ENCODE measurements at places on chromosomes 7 and 10.
A peak's percentile ranks its signal among the peaks of the same experiment; 100 is the strongest.

GRCh38 chr10:51620131-51620530 is 79.3 kb downstream of the CSTF2T start:
- no peak for DNase-seq

GRCh38 chr7:106190589-106191330 is 78.6 kb upstream of the SYPL1 start:
- DNase-seq: no peak

DNA sequence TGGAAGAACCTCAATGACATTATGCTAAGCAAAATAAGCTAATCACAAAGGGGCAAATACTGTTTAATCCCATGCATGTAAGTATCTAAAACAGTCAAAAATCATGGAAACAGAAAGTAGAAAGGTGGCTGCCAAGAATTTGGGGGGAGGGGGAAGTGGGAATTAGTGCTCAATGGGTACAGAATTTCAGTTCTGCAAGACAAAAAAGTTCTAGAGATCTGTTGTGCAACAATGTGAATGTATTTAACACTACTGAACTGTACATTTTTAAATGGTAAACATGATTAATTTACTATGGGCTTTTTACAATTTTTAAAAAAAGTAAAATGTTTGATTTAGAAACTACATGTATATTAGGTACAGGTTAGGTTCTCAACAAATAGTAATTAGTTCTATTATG is 11.9 kb downstream of the EZH2 start:
- peak; percentile 68 for DNase-seq

DNA sequence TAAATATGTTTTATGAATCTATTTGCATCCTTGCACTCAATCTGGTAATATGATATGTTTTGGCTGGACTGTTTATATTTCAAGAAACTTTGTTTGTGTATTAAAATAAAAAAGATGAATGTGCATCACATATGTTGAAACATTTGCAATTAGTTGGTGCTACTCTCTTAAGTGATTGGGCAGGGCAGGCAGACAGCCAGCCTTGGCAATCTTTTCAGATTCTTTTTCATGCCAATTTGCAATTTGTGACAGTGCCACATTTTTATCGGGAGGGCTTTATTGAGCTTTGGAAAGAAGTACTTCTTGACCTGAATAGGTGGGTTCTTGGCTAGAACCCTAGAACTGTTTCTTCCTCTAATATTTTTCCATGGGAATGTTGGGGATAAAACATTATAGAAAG is 152.2 kb downstream of the NXPH1 start:
- no peak for DNase-seq

GRCh38 chr7:111735661-111736551 is 173.6 kb upstream of the IMMP2L start:
- DNase-seq: peak; percentile 58

- no peak for DNase-seq
Measured at GRCh38 chr7:43490016-43490415, 92.9 kb upstream of the STK17A start.

DNA sequence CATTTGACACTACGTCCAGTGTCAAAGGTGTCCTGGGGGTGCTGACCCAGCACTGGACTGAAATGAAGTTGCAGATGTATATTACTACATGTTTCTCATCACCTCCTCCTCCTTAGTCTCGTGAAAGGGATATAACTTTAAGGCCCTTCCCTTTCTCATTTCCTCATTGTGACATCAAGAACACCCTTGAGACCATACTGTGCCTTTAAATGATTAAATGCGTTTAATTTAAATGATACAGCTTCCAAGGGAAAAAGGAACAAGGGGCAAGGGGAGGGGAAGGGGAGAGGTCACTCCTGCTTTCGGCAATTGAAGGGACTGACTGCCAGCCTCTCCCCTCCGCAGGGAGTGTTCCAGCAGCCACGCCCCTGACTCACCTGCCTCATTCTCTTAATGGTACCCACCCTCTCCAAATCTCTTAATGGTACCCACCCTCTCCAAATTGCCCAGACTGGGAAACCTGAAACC is 80.5 kb upstream of the KMT2E start:
- peak; percentile 74 for DNase-seq

DNA sequence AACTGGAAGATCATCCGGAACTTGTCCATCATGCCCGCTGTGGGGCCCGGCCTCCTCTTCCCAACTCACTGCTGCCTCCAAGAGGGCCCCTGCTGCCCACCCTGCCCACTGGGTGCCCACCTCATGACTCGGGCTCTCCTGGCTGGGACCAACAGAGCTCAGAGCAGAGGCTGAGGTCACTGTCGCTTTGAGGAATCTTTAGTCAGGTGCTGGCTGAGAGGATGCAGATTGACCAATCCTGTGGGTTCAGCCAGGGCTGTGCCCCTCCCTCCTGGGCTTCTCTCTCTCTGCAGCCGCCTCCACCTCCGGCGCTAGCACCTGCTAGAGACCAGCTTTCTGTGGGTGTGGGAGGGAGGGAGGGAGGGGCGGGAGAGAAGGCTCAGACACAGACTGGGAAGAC is at the start of gene CALHM1:
CALHM1 (minus strand) TSS at position 181 of the 400 bp plus-strand sequence; CDS start at position 32, 149 bp downstream.
- no peak for DNase-seq

- DNase-seq: peak; percentile 51
Measured at GRCh38 chr10:69123306-69123746, 652 bp upstream of the VPS26A start.

- no peak for DNase-seq
Measured at GRCh38 chr7:130409067-130409711, 28.9 kb downstream of the CPA1 start.

GRCh38 chr7:147240468-147240867 is 1123.9 kb downstream of the CNTNAP2 start:
- DNase-seq: no peak

All from MV-4-11 (cell line).